ENCODE measurements at places on chromosomes 1 and 21.

DNA sequence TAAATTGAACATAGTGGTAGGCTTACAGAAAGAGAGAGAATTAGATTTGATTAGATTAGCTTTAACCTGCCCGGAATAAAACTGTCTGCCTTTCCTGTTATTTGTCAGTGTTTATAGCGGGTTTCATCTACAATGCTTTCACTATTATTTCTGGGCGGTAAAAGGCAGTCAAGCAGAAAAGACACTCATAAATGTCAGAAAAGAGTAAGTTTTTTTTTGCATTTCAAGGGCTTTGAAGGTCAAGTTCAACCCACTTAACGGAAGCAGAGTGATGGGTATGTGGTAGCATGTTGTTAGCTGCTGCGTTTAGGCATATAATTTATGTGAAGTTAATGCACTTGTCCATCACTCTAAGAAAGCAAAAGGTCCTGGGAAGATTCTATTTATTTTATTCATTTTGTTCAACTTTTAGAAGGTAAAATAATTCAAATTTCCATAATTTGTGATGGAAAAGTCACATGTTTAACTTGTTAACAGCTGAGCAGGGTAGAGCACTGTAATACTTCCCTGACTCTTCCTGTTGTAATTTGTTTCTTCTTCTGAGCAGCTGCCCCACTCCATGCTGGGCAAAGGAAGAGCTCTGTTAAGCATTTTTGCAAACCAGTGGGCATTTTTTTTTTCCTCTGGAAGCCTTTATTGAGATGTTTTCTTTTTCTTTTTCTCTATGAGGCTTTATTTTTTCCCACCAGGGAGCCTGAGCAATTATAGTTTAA, 220.1 kb downstream of the ST6GALNAC3 start:
- peaks cover 7% of the 10 kb centered on the region for H3K4me1 ChIP-seq
- H3K27me3 ChIP-seq = no peaks in the 10 kb centered on the region
- H3K4me3 ChIP-seq = no peak overlapping the region
- H3K27ac ChIP-seq = no peak overlapping the region
- no peak for DNase-seq
- H3K36me3 ChIP-seq = no peaks in the 10 kb centered on the region

DNA sequence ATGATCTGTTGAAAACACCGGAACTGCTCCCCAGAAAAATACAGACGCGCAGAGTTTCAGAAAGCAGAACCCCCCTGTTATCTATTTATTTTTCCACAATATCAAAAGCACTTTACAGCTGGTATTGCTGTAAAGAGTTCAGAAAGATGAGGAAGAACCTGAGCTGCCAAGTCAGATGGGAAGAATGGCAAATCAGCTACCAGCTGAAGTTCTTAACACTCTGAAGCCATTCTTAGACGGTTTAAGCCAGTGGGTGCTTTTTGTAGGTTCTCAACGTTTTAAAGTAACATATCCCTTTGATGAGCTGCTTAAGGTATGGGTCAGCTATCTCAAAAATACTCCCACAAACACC, 714 bp upstream of the AKIRIN1 start:
- peak overlapping the region; percentile 90 for H3K27ac ChIP-seq
- no peaks in the 10 kb centered on the region for H3K36me3 ChIP-seq
- DNase-seq = no peak
- H3K4me3 ChIP-seq = no peak overlapping the region
- H3K4me1 ChIP-seq = peaks cover 36% of the 10 kb centered on the region

DNA sequence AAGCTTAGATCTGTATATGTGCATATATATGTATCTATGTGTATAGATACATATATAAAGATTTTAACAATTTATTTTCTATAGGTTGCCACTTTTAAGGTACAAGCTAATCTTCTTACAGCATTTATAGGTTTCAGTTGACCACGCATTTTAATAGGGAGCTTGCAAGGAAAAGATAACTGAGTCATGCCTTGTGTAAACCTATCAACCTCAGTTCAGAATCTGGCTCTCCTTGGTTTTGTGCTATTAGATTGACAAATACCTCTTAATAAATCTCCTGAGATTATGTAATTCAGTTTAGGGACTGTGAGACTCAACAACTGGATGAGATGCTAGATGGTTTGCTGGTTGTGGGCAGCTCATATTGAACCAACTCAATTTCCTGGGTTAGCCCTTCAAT, 114.7 kb upstream of the SERBP1 start:
- DNase-seq = no peak
- H3K27ac ChIP-seq = no peak overlapping the region
- no peaks in the 10 kb centered on the region for H3K4me1 ChIP-seq
- H3K36me3 ChIP-seq = no peaks in the 10 kb centered on the region
- no peak overlapping the region for H3K4me3 ChIP-seq

DNA sequence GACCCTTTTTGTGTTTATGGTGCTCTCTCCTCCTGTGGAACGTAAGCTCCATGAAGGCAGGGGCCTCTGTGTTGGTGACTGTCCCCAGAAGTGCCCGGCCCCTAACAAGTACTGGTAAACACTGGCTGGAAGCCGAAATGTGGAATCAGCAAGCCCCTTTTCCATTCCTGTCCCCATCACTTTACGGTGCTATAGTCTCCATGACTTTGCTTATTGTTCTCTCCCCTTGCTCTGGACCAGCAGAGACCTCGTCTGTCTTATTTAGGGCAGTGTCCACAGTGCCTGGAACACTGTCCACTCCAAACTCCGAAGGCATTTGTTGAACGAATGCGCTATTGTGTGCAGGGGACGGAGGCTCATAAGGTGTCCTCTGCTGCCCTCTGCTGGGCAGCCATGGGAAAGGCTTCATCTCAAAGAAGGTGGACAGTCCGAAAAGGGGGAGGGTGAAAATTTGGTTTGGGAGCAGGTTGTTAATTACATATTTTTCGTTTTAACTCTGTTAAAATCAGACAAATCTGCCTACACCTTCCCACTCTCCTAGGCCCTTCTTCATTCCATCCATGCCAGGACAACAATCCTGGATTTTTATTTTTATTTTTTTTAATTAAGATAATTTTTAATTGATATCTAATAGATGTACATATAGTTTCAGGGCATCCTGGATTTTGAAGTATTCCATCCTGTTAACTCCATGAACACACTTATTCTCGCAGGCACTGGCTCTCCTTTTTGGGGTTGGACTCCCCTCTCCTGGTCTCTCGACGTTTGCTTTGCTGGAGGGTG, 115.6 kb downstream of the PGBD5 start:
- H3K4me3 ChIP-seq = no peak overlapping the region
- DNase-seq = peak; percentile 80
- H3K27ac ChIP-seq = no peak overlapping the region
- peaks cover 7% of the 10 kb centered on the region for H3K4me1 ChIP-seq

DNA sequence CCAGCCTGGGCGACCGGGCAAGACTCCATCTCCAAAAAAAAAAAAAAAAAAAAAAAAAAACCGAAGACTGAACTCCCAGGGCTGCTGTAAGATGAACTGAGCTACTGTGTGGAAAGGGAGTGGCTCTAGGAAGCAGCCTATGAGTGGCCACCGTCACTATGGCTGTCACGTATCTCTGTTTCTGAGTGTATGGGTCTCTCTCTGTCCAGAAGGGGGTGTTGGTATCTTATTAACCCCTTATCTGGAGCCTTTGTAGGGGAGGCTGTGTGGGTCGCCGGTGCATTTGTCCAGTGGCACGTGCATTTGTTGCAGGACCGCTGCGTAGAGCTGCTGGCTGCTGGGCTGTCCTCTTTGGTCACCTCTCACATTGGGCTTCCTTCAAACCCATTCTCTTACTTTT, 326.6 kb downstream of the CAMTA1 start:
- H3K4me1 ChIP-seq = no peaks in the 10 kb centered on the region
- no peaks in the 10 kb centered on the region for H3K36me3 ChIP-seq
- no peak for DNase-seq
- no peak overlapping the region for H3K27ac ChIP-seq
- no peak overlapping the region for H3K4me3 ChIP-seq
- no peaks in the 10 kb centered on the region for H3K27me3 ChIP-seq

DNA sequence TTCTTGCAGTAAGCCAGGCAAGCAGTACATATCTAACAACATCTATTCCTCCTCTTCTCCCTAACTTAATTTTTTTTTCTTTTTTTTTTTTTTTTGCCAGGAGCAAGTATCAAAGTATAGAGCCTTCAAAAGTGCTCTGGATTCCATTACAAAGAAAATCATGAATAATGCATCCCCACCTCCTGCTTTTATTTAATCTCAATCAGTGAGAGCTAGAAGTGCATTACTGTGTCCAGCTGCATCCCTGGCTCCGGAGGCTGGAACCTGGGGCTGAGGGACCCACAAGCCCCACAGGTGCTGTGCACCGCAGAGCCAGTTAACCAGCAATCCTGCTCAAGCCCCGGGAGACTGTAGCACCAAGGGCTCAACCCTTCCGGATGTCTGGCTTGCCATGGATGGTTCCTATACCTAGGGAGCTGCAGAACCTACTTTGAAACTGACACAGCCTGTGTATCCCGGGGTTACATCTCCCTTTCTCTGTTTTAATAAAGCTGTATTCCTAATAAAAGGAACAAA, 455.9 kb upstream of the RUNX1 start:
- no peak overlapping the region for H3K27ac ChIP-seq
- no peaks in the 10 kb centered on the region for H3K4me1 ChIP-seq
- no peak for DNase-seq
- H3K27me3 ChIP-seq = no peaks in the 10 kb centered on the region
- H3K36me3 ChIP-seq = no peaks in the 10 kb centered on the region

DNA sequence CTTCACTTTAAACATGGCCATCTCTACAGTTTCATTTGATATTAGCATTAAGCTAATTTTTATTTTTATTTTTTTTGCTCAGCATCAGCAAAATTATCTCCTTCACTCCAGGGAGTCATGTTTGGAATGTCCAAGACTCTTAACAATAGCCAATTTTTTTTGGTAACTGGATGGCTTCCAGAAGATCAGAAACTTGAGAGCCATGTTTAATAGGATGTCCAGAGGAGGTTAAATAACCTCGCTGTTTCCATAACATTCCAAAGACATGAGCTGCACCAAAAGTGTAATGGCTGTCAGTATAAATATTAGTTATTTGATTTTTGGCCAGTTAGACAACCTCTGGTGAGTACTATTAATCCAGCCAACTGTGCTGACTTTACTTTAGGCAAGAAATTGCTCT, 80.7 kb downstream of the DNTTIP2 start:
- no peak overlapping the region for H3K27ac ChIP-seq
- no peak for DNase-seq
- no peaks in the 10 kb centered on the region for H3K36me3 ChIP-seq
- no peaks in the 10 kb centered on the region for H3K27me3 ChIP-seq
- no peak overlapping the region for H3K4me3 ChIP-seq
- no peaks in the 10 kb centered on the region for H3K4me1 ChIP-seq

GRCh38 chr1:243848858-243849420, 1.1 kb downstream of the AKT3 start:
- H3K27me3 ChIP-seq = no peaks in the 10 kb centered on the region
- peaks cover 5% of the 10 kb centered on the region for H3K4me1 ChIP-seq

DNA sequence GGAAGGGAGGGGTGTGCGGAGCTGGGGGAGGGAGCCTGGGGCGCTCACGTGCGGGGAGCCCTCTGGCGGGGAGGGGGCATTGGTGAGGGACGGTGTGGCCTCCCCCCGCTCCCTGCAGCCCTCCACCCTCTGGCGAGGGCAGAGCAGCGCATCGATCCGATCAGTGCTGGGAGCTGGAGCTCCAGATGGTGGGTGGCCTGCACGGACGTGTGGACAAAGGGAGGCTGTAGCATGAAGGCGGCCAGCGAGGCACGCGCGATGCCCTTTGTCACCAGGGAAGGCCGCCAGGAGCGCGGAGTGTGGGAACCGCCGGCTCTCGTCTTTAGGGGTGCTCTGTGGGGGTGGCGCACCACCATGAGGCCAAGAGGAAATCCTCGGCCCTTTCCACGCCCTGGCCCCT, 5.4 kb upstream of the HES5 start:
- H3K4me3 ChIP-seq = no peak overlapping the region
- no peak overlapping the region for H3K27ac ChIP-seq
- H3K27me3 ChIP-seq = no peaks in the 10 kb centered on the region
- no peak for DNase-seq
- H3K36me3 ChIP-seq = no peaks in the 10 kb centered on the region
